ENCODE measurements at places on chromosomes 7 and 10. TPM values are rescaled to one million over a fixed set of nuclear protein-coding genes. Genes with fewer than 3 reads are reported as not detected.

The PKD1L1 gene
- 0.05 TPM for total RNA-seq

The AKR1C8 gene
- not detected for total RNA-seq

The STEAP1 gene
- total RNA-seq: 1.1 TPM

The SKIDA1 gene
- total RNA-seq: 0.02 TPM

The MYL10 gene
- total RNA-seq: not detected

The FAM25G gene
- not detected for total RNA-seq

The MYO1G gene
- 283 TPM for total RNA-seq

The VAX1 gene
- not detected for total RNA-seq

The FAM131B gene
- 0.37 TPM for total RNA-seq

The JAKMIP3 gene
- total RNA-seq: 1.3 TPM
